ENCODE measurements at places on chromosomes 16 and 17.

DNA sequence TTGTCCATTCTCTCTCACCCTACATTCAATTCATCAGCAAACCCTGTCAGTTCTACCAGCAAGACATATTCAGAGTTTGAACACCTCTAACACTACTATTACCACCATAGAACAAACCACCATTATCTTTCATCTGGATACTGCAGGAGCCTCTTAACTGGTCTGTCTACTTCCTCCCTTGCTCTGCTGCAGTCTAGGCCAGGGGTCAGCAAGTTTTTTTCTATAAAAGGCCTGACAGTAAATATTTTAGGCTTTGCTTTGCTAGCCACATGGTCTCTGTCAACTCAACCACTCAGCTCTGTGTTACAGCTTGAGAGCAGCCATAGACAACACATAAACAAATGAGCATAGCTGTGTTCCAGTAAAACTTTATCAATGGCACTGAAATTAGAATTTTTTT is 13.8 kb downstream of the KCTD19 start:
- DNase-seq = no peak

DNA sequence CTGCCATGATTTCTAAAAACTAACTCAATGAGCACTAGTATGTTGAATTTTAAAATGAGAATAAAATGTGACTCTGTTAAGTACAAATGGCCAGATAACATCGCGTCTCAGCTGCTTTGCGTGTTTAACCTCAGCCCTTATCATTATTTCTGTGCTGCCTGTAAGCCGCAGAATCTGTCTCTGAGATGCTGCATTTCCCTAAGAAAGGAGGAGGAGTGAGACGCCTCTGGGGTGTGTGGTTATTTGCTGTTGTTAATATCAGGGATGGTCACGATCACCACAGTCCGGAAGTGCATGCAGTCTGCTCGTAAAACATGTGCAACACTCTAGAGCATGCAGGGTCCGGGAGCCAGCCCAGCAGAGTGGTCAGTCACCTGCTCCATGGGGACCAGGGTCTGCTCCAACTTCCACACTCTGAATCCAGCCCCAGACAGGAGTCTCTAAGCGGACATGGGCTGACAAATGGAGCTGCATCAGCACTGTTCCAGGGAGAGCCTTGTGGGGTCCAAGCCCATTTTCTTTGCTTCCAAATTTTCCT is 342.5 kb downstream of the MAF start:
- no peak for DNase-seq

- no peak for DNase-seq
These were observed 13.8 kb downstream of the EMP2 start for GRCh38 chr16:10566613-10567012.

GRCh38 chr16:27108826-27109665 is 42.3 kb downstream of the C16orf82 start:
- DNase-seq = no peak

DNA sequence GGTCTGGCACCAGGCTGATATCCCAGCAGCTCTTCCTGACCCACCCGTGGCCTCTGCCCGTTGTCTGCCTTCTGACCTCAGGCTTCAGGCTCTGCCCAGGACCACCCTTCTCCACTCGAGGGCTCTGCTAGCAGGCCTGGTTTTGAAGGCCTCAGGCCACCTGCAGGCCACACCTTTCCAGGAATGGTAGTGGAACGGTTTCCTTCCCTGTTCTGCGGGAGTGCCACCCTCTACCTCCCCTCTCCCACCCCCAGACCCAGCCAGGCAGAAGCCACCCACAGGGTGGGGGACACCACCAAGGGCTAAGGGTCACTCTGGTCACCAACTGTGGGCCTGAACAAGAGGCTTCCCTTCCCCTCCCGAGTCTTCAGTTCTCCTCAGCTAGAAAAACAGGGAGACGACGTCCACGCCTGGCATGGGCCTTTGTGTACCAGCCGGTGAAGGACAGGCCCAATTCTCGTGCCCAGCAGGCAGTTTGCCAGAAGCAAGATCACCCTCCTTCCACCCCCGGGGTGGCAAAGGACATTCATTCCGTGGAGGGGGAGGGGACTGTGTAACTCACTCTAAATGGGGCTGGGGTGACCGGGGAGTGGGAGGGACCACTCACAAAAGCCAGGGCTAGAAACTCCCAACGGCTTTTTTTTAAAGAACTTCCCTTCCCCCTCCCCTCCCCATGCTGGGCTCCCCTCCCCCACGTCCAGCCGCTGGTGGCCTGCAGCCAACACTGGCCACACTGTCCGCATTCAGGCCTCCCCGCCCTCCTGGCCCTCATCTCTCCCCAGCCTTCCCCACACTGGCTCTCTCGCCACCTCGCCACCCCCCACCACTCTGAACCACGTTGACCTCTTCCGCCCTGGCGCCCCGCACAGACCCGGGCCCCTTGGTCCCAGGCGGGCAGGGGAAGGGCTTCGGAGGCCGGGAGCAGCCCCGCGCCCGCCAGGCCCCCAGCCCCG is 7.7 kb downstream of the CBX4 start:
- DNase-seq = no peak

DNA sequence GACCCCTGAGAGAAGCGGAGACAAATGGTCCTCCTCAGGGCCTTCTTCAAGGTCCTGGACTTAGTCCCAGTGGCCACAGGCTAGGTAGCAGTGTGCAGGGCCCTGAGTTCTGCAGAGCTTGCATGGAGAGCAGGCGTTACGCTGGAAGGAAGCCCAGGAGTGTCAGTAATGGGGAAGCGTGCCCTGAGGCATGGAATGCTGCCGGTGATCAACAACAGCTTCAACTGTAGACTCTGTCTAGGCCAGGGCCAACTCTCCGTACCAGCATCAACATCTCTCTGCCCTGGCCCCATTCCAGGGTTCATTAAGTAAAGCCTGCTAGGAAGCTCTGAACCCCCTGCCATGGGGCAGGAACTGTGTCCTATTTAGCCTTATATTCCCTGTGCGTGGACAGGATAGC is 568 bp upstream of the TNK1 start:
- no peak for DNase-seq

- DNase-seq = no peak
These were observed 668 bp upstream of the UNK start for GRCh38 chr17:75783803-75784472.

- no peak for DNase-seq
These were observed 223.2 kb upstream of the GSE1 start for GRCh38 chr16:85389679-85390470.

DNA sequence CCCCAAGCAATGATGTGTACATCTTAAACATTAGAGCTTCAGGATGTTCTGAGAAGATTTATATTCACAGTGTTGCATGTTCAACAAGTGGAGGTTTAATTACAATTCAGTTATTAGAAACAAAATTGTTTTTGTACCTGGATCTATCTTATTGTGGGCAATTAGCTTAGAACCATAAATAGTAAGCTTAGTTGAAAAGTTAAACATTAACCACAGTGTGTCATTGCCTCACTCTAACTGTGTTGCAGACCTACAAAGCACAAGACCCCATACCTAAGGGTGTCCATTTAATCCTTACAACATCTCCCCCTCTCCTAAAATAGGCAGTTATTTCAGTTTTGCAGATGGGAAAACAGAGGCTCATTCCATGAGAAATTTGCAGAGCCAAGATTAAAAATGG is 632.0 kb upstream of the SOX9 start:
- DNase-seq = no peak

GRCh38 chr16:65666132-65666941 is 544.5 kb upstream of the CDH11 start:
- DNase-seq = no peak

DNA sequence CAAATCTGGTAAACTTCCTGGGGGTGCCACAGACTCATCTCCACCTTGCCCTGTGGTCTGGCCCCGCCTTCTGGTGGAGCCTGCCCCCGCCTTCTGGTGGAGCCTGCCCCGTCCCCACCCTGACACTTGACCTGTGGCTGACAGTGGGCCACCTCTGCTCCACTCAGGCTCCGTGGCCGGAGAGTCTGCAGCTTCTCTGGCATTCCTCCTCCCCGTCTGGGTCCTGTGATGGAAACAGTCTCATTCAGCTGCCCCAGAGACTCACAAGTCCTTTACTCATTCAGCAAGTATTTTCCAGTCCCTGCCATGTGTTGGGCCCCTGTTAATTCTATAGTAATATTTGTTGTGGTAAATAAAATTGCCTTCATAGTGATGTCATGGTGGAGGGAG is 21.0 kb upstream of the G6PC1 start:
- no peak for DNase-seq

DNA sequence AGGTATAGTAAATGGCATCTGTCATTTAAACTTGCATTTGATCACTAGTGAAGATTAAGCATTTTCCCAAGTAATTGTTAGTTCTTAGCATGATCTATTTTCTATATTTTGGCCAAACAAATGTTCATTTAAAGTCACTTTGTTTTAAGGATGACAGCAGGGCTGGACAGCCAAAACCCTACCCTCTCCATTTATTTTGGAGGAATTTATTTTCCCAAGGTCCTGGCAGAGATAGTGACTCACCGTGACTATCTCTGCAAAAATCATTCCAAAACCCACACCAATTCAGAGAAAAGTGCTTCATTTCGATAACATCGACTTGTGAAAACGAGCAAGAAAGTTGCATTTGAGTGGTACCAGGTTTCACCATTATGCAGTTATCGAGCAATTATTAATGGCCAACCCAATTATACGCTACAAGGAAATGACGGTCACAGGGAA is 665 bp upstream of the AKAP1 start:
- no peak for DNase-seq

DNA sequence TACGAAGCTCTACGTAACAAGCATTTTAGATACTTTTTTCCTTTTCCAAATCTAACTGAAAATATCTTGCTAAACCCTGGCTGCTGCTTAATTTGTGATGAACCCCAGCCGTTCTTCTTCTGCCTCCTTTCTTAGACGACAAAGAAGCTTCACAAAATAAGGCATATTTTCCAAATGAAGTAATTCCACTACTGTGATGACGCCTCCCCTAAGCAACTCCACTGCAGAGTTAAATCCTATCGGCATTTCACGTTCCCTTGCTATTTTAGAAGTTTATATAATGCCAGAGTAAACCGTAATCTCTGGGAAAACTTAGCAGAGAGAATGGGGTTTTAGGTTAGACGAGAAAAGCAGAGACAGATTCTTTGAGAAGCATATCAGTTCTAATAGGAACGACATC is 683.1 kb upstream of the SALL1 start:
- DNase-seq = no peak

- no peak for DNase-seq
These were observed 87.9 kb downstream of the CCDC182 start for GRCh38 chr17:57657211-57657610.

DNA sequence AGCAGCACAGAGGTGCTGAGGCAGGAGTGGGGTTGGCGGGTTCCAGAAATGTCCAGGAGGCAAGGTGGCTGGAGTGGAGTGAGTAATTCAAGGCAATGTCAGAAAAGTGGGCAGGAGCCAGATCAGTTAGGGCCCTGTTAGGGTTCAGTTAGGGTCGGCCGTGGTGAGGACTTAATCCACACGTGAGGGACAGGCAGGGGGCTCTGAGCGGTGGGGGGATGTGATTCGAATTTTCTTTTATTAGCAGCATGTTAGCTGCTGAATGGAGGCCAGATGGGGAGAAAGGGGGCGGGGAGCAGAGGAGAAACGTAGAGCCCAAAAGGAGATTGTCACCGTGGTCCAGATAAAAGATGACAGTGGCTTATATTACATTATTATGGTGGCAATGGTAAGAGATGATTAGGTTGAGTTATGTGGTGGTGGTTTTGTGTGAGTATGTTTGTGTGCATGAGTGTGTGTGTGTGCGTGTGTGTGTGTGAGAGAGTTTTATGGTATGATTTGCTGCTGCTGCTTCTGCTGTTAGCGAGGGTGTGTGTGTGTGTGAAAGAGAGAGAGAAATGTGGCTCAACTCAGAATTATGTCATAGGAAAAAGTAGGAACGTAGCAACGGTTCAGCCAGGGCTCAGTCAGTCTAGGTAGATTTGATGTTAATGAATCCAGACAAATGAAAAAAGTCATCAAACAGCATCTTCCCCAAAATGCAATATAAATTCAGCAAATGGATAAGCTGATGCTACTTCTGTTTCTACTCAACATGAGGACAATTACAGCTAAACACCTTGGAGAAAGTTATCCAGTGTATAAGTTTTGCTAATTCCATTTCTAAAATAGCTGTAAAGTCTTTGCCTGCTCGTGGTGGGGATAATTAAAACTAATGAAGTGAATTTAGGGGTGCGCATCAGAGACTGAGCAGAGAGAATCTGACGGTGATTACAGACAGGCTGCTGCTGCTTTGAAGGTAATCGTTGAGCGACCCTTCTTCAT is 390.6 kb downstream of the HAPSTR1 start:
- DNase-seq = no peak

GRCh38 chr16:74973304-74973703 is 11.6 kb downstream of the WDR59 start:
- no peak for DNase-seq

GRCh38 chr16:43294-43693 is 10.1 kb downstream of the POLR3K start:
- no peak for DNase-seq

GRCh38 chr17:53979991-53980390 is 157.3 kb downstream of the KIF2B start:
- no peak for DNase-seq

DNA sequence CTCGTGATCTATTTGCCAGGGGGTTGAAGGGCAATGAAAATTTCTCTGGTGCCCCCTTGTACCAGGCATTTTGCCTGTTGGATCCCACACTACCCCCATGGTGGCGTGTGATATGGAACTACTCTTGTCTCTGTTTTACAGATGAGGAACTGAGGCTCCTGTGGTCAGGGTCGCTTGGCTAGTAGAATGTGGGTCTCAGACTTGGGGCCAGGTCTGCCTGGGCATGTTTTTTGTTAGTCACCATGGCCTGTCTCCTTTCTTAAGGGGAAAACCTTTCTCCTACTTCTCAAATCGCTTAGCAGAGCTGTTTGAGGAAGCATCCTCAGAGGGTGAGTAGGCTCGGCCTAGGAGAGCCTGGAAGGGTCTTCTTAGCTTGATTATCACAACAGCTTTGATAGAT is 51.2 kb downstream of the CLEC16A start:
- DNase-seq = no peak

- DNase-seq = no peak
These were observed 87.3 kb downstream of the ABCA8 start for GRCh38 chr17:68867759-68868516.

DNA sequence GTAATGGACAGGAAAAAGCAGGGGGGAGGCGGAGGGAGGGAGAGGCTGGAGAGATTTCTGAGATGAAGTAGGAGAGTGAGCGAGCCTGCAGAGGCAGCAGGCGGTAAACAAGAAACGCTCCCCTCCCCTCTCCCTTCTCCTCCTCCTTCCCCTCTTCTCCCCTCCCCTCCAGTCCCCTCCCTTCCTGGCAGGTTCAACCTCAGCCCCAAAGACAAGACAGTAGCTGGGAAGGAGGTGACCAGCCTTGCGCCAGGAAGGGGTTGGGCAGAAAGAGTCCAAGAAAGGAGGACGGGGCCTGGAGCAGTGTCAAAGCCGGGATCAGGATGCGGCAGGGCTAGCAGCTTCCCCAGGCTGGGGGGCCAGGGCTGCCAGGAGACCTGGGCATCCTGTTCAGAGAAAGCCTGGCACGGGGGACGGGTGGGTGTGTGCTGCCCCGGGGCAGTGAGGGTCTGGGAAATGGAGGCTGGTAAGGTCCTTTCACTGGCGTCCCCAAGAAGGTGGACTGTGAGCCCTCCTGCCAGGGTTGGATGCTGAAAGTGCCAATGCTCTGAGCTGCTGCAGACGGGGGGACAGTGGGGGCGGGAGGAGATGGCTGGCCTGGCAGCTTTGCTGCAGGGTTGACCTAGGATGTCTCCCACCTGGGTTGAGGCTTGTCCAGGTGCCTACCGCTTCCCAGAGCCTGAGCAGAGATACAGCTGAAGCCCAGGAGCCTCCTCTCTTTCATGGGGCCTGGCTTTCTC is 261.6 kb upstream of the TNRC6C start:
- no peak for DNase-seq

Measured in activated T-cell treated with anti-CD3 and anti-CD28 coated beads for 24 hours (primary cell).